ENCODE measurements at places on chromosomes 5 and 9.
A peak's percentile ranks its signal among the peaks of the same experiment; 100 is the strongest.

GRCh38 chr9:8895861-8896224 lies 1096.3 kb upstream of the DMAC1 start:
- DNase-seq, result peak; percentile 48

DNA sequence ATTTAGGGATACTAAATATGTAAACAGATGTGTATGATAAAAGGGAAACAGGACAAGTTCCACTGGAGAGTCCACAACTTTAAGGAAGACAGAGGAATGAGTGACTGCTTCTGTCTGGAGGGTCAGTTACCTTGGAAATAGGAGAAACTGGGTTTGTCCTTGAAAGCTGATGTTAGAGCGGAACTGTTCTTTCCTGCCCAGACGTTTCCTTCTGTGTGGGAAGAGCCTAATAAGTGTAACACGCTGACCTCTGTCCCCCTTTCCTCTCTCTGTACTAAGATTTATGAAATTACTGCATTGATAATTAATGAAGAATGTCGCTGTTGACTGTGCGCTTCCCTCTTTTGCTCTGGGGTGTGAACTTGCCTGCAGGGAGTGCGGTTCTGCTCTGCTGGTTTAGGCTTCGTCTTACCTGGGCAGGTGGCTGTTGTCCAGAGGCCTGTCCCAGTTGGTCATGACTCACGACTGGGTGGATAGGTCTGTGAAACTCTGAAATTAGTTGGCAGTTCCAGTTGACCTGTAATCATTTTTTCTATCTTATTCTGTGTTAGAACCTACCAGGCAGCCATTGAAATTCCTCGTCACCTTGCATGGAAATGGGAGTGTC lies 126.8 kb downstream of the MTRR start:
- no peak for DNase-seq

DNA sequence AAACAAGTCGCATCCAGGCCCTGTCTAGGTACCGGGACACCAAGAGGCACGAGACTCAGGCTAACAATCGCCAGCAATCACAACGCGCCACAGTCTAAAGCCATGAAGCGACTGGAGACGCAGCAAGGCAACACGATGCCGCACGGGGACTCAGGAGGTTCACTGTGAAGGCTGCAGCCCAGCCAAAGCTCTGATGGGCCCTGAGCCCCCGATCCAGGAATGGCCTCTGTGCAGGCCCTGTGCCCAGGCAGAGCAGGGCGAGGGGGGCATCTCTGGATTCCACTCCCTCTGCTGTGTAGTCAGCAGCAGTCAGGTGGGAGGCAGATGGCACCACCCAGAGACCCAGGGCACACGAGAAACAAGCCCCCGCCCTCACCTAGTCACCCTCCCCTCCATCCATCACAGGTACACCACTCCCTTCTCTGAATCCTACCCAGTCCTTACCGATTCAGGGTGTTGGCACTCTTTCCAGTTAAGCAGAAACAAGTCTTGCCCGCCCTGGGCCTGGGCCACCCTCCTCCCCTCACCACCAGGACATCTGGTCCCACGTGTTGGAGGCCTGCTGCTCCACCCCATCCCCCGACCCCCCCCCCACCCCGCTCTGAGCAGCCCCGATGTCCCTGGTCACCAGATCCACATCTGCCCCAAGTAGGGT lies 1.1 kb downstream of the RALGDS start:
- no peak for DNase-seq

DNA sequence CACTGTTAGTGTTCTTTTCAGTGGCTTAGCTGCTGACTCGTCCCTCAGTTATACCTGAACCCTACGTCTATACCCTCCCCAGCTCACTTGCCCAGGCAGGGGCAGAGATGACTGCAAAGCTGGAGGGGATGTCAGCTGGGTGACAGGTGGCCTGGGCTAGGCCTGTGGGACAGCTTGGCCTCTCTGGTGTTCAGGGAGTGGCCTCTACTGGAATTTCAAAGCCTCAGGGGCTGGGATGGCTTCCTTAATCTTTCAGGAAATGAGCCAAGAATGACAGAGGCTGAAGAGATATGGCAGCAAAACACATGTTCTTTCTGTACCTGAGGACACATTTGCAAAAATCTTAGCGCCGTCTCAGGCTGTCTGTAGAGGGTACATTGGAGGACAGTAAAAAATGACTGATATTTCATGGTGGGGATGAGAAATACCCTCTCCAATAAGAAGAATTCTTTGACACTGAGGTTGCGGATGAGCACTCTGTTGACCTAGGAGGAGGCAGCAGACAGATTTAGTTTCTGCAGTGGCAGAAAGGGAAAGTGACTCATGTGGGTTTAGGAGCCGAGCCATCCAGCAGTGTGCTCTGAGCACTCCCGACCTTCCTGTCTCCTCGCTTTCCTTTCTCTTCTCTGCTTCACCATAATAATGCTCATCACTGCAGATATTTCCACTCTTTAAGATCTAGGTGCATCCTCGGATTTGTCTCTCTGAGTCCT lies 54.4 kb downstream of the ENTREP1 start:
- DNase-seq, result no peak

DNA sequence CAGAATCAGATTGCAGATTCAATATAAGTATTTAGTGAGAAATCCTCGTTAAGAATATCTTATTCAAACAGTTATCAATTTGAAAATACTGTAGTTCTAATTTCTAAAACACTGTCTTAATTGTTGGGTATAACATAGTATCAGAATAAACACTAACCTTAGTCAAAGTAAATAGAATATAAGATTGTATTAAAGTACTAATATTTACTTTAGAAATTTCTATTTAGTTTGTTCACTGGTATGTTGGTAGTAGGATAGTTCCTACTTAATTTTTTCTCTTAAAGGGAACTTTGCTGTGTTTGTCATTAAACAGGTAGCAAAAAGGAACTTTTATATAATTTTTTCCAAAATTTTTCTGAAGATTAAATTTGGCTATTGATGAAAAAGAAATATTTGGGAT lies 42.3 kb downstream of the FAM174A start:
- no peak for DNase-seq

GRCh38 chr5:166127766-166128570 lies 2163.5 kb upstream of the WWC1 start:
- DNase-seq, result peak; percentile 89

DNA sequence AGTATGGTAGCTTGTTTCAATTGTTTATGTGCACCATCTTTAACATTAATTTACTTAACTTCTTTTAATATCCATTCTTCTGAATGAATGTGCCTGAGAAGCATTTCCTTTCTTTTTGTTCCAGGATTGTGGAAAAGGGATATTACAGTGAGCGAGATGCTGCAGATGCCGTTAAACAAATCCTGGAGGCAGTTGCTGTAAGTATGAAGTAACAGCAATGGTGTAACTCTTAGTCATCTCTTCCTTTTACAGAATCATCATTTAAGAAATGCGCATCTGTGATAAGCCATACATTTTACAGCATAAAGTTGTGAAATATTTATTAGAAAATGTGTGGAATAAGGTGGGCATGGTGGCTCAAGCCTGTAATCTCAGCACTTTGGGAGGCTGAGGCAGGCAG lies 117.7 kb downstream of the STARD4 start:
- DNase-seq, result no peak

DNA sequence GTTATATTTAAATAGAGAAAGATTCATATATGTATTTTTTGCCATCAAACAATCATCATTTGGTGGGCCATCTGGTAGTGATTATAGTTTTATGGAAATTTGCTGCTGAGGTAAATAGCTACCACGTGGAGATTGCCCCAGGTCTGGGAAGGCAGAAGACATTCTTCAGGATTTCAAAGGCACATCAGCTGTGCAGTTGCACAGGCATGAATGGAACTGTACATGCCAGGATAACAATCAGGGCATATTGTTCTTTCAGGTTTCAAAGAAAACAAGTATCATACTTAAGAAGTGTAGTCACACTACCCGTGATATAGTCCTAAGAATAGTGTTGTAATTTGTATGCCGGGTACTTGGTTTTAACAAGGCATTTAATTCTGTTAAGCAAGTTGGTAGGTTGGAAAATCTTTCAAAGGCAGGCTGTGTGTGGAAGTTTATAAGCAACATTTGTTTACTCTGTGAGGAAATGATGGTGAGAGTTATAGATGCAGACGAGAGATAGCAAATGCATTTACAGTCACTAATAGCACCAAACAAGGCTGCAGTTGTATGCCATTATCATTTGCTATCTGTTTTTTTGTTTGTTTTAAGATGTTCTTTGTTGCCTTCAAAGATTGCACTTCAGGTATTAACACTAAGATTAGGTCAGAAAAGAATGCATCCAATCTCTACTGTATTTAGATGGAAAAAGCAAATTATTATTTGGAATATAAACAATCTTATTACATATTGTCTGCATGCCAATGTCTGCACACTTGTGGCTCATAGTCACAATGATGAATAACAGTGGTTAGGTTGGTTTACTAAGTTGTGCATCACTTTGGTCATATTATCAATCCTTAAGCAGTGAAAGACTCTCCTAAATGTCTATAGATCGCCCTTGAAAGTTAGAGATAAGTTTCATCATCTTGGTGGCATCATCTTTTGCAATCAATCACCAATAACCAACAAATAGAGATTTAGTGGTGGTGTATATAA lies 55.3 kb downstream of the RPS23 start:
- peak; percentile 2 for DNase-seq

DNA sequence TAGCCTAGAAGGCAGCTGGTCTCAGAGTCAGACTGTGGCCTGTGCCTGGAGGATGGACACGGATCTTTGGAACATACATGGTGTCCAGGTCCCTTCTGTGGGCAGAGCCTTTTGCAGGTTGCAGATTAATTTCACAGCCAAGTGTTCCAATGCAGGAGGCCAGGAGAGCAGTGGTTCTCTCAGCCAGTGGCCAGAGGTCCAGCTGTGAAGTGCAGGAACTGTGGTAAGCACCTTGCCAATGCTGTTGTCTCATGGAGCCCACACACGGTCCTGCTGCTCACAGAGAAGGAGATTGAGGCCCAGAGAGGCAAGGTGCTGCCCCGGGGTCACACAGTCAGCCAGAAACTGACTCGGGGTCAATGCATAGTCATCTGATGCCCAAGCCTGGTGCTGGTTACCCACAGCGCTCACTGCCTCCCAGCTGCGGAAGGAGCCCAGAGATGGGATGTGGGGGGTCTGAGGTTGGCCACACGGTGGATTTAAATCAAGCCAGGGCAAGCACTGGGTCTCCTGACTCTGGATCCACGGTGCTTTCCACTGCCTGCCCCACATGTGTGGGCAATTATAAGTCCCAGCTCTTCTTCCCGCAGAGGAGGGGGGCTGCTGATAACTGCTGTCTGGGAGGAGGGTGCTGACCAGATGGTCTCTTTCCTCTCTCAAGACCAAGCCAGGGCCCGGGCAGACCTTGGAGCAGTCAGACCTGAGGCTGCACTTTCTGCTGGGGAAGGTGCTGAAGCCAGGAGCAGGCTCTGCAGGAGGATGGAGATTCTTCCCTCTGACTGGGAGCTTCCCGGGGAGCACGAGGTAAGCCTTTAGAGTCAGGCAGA lies 2.8 kb downstream of the PDGFRB start:
- DNase-seq, result no peak

Measured in HT-29 (cell line).